Cerebellar cortex (tissue), 1 donor: ENCODE measurements at places on chromosomes 4 and X.

- no peak for DNase-seq
These were observed 241.7 kb upstream of the TLL1 start for GRCh38 chr4:165631208-165631894.

DNA sequence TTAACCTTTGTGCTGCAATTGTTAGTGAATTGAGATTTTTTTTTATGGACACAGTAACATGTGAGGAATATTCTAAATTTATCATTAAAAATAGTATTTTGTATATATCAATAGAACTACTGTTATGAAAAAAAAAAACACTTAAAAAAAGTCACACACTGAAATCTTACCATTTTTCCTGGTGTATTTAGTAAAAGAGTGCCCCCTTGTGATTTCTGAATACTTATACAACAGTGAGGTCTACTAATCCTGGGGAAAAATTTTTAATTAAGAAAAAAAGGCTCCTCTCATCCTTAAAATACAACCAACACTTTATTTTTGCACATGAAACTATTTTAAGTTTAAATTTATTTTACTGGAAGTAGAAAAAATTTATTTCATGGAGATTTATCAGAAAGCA lies 56.4 kb upstream of the SPOCK3 start:
- DNase-seq, result no peak

DNA sequence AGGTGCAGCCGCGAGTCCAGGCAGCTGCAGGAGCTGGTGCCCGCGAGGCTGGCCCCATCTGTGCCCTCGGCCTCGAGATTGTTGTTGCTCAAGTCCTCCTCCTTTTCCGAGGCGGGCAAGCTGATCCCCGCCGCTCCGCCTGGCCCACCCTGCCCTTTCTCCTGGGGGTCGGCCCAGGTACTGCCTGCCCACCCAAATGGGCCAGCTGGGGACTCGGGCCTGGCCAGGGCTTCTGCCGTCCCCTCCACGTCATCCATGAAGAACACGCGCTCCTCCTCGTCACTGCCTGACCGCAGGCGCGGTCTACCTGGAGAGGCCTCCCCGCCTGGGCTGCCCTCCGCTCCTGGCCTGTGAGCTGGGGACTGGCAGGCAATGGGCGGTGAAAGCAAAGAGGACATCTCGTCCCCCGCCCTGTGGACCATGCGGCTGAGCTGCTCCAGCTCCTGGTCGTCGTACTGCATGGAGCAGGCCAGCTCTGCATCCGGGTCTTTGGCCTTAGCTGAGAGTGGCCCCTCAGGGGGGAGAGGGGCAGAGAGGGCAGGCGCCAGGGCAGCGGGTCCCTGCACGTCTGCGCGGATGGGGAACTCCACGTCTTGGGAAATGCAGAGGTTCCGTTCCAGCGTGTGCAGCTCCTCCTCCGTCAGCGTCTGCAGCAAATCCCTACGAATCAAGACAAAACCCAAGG lies 43.1 kb upstream of the MXD4 start:
- no peak for DNase-seq

DNA sequence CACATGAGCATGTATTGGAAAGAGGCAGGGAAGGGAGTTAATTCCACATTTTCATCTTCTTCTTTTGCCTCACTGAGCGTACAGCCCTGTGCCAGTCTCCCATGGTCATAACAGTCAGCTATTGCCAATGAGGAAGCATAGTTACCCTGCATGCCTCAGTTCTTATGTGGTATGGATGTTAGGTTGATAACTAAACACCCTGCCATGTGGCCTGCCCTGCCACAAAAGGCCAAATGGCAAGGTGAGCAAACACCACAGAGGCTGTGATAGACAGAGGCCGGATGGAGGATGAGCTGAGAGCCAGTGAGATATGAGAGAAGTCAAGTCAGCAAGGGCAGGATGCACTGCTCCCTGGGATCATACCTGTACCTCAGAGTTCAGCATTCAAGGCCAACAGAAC lies 59.3 kb downstream of the BTC start:
- DNase-seq, result no peak

GRCh38 chrX:97597954-97598353 lies 714.2 kb downstream of the RPA4 start:
- DNase-seq, result no peak

DNA sequence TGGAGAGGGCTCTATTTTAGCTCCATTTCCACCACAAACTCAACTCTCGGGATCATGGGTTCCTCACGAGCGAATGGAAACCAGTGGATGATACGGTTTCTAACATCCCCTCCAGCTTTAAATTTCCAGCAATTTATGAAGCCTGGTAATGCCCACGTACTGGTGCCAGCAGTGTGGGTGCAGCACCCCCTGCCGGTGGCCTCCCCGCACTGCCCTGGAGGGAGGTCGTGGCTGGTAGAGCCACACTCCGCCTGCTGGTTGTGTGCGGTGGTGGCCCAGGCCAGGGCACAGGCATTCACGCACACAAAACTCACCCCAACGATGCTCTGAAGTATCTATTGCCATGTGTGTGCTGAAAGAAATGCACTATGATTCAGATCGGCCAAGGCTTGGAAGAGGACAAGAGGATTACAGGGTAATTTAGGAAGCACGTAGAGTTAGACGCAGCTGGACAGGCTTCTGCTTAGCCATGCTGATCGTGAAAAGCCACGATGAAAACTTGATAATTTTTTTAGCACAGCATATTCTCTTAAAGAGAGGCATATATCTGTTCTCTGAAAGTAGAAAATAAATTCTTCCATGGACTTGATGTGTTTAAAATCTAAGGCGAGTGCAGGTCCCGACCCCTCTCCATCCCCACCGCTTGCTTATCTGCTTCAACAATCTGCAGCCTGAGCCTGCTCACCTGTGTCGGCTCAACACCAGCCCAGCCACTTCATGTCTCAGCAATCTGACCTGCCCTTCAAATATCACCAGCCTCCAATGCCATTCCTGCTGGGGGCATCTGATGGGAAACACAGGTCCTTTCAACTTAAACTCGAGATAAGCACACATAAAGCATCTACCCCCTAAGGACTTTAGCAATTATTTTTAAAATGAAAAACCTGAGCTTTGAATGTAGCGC lies 59.1 kb downstream of the SCD5 start:
- peak; percentile 40 for DNase-seq

DNA sequence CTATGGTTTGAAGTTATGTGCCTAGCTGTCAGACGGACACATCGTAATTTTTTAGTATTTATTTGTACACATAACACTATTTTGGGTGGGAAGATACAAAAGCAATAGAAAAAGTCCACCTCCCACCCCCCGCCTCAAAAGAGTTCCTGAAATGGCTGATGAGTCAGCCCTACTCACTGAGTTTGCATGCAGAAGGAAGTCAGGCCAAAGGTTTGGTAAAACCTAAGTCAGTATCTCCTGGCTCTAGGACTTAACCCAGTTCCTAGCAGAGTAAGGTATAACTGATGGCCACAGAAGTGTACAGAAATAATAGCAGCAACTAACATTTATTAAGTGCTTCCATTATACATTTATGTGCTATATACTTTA lies 2.9 kb upstream of the KLHL2 start:
- DNase-seq, result no peak

DNA sequence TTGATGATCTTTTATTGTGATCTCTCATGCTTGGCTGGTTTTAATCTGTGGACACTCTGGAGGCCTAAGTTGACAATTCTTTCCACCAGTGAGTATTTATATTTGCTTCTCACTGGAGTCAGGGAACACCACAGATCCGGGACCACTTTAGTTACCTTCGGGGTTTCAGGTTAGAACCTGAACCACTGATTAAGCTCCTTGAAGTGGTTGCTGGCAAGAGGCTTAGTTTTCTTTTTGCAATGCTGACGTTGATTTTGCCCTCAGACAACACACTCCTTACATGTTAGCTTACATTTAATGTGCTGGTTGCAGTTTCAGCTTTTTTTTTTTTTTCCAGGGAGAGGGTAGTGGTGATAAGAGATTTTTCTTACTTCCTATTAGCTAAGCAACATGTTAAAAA lies 10.5 kb upstream of the ZNF330 start:
- DNase-seq, result no peak

DNA sequence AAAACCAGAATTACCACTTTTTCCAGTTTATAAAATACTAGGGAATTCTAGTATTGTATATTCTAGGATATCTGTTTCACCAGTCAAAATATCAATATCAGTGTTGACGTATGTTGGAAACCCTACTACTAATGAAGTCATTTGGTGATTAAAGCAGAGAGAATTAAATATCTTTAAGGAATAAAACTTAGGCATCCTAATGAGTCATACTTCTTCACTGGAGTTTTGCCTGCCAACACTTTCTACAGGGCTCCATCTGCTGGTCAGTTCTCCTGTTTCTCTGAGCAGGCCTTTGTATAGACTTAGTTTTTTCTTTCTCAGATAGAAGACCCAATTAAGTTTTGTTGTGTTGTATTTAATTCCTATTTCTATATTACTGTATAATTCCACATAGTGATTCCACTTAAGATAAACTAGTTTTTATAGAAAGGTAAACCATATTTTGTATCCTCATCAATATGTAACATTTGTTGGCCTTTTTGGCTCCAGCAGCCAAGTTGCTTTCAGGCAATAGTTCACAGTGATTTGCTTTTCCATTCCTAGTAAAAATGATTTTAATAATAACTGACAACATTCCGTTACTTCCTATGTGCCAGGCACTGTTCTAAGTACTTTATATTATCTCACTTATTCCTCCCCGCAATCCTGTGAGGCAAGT lies 3.5 kb downstream of the AP1AR start:
- peak; percentile 81 for DNase-seq

- no peak for DNase-seq
These were observed 225.8 kb upstream of the TEX13C start for GRCh38 chrX:125093852-125094251.

- no peak for DNase-seq
These were observed 52.6 kb downstream of the CASK start for GRCh38 chrX:41870719-41871151.
